CD4-positive, alpha-beta T cell treated with Interleukin-12 subunit alpha and Interleukin-12 subunit beta, for 1 hour (primary cell): ENCODE measurements at places on chromosomes 1 and 21.
A peak's percentile ranks its signal among the peaks of the same experiment; 100 is the strongest.

DNA sequence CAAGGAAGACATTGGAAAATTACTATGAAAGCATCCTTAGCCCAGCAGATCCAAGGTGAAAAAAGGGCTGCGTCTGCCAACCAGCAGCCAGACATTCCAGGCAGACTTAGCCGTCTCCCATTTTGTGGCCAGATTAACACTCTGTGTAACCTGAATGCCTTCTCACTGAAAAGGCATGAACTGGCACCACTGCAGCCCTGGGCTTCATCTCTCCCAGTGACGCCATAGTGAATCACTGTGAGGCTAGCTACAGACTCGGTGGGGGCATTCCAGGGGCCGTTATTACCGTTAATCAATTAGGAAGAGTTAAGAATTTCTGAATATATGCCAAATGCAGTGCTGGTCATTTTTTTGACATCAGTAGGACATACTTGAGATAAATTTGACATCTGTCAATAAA, 627.4 kb downstream of the LMO4 start:
- no peak for DNase-seq

- DNase-seq, result no peak
These were observed 3.1 kb downstream of the CNIH3 start for GRCh38 chr1:224619209-224619608.

DNA sequence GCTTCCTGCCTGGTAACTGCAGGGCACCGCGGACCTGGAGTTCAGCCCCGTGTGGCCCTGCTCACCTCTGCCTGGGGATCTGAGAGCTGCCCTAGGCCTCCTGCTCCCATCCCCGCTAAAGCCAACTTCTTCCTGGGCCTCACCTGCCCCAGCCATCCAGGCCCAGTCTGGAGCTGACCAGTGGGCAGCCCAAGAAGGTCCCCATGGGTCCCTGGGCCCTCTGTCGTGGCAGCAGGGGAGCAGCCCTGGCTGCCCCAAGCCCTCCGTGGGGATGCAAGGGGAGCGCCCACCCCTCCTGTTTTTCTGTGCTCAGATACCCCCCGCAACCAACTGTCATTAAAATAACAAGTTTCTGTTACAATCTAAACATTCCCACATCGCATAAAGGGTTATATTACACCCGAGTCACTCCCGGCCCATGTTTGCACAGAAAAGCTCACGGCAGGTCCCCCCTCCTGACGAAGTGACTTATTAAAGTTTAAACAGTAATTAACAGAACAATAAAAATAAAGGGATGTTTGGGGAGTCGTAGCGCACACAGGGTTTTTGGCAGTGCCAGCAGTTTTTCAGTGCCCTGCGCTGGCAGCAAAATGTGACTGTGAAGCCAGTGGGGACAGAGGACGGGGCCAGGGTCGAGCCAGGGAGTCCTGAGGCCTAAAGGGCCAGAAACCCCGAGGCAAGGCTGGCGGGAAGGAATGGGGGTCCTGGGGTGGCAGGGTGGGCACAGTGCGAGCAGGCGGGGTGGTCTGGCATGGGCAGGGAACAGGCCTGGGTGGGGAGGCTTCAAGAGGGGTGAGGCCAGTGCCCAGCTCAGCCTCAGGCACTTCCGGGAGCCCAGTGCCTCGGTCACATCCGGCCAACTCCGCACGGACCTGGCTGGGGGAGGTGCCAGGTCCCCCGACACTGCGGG, 121.5 kb downstream of the CASZ1 start:
- no peak for DNase-seq

DNA sequence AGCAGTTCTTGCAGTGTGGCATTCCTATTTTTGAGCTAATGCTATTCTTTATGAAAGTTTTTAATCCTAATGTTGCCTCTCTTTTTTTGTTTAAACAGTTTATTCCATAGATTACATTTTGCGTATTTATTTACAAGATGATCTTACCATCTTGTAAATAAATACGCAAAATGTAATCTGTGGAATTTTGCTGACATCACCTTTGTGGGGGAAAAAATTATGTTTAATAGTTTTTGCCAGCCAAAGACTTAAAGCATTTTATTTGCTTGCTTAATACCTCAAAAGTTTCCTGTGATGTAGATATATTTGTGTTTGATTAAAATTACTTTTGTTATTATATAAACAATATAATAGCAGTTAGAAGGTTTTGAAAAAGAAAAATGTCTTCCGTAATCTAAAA, 15.3 kb downstream of the CDC7 start:
- no peak for DNase-seq

- DNase-seq, result no peak
These were observed 11.6 kb downstream of the SELP start for GRCh38 chr1:169618367-169618766.

GRCh38 chr1:54857746-54858561, 29.0 kb downstream of the DHCR24 start:
- no peak for DNase-seq

DNA sequence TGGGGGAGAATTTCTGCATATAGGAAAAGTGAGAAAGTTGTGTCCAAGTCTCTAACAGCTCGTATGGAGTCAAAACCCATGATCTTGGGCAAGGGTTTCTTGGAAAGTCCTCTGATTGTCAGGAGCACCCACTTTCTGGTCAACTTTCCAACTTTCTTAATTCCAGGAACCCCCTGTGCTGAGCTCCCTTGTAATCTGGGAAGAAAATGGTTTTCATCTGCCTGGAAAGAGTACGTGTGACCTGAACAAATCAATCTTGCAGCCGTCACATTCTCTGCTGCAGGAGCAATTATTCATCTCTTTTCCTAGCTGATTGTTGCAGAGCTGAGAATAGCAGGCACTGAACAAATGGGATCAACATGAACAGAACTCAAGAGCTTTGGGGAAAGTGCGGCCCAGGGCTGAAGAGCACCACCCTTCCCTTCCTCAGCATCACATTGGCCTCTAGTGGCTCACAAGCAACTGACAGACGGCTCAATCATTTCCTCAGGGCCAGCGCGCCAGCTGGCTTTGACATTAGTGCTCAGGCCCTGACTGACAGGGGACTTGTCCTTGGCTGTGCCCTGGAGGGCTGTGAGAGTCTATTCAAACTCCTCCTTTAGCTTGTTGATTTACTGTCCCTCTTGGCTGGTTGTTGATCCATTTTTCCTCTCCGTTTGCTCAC, 295.2 kb downstream of the HLX start:
- no peak for DNase-seq

GRCh38 chr1:210292231-210292871, 36.4 kb upstream of the HHAT start:
- peak; percentile 14 for DNase-seq

DNA sequence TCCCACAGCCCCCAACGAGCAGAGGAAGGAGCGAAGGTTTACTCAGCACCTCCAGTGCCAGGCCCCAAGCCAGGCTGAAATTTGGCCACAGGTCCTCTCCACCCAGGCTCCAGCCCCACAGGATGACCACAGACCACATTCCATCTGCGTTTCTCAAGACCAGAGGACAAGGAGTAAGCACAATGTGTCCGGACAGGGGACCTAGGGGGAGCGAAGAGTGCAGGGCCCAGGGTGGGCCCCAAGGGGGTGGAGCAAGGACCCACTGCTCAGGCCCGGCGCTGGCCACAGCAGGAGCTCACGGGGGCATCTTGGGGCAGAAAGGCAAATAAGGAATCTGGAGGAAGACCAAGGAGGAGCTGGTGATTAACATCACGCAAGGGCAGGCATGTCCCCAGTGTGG, 100.5 kb downstream of the NPHP4 start:
- no peak for DNase-seq

DNA sequence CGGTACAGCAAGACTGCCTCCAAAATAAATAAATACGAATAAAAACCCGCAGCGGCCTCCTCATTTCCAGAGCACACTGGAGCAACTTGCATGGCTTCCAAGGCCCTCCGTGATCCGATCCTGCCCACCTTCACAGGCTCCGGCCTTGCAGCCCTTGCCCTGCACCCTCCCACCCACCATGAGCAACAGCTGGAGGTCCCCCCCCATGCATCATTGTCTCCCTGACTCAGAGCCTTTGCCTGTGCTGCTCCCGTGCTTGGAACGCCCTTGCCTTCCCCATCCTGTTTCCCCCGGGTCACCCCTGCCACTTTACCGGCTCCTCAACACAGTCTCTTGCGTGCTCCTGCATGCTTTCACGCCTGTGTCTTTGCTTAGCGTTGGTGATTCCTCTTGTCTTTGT, 71.0 kb upstream of the ANGPTL1 start:
- no peak for DNase-seq

- DNase-seq, result no peak
These were observed 39.1 kb upstream of the TTLL7 start for GRCh38 chr1:84037758-84038611.

- peak; percentile 51 for DNase-seq
These were observed 1.4 kb downstream of the TRAPPC10 start for GRCh38 chr21:44013380-44014088.

DNA sequence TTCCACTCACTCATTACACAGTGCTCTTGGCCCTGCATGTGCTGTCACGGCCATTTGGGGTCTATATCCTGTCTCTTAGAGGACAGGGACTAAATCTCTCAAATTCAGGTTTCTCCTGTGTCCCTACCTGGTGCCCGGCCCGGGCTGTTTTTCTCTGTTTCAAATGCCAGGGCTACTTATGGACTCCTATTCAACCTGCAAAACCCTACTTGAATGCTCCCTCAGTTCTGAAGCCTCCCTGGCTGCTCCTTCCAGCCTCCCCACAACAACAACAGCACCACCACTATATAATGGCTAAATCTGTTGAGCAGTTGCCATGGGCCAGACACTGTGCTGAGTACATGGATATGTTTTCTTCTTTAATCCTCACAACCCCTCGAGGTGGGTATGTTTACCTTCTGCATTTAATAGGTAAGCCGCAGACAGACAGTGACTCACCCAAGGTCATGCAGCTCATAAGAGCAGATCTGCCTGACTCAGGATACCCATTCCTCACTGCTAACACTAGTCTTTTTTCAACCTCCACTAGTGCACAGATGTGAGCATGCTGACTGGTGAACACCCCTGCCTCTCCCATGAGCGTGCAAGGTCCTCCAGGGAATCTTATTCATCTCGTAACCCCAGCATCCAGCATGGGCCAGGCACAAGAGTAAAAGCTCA, 29.9 kb downstream of the DHRS3 start:
- DNase-seq, result no peak

DNA sequence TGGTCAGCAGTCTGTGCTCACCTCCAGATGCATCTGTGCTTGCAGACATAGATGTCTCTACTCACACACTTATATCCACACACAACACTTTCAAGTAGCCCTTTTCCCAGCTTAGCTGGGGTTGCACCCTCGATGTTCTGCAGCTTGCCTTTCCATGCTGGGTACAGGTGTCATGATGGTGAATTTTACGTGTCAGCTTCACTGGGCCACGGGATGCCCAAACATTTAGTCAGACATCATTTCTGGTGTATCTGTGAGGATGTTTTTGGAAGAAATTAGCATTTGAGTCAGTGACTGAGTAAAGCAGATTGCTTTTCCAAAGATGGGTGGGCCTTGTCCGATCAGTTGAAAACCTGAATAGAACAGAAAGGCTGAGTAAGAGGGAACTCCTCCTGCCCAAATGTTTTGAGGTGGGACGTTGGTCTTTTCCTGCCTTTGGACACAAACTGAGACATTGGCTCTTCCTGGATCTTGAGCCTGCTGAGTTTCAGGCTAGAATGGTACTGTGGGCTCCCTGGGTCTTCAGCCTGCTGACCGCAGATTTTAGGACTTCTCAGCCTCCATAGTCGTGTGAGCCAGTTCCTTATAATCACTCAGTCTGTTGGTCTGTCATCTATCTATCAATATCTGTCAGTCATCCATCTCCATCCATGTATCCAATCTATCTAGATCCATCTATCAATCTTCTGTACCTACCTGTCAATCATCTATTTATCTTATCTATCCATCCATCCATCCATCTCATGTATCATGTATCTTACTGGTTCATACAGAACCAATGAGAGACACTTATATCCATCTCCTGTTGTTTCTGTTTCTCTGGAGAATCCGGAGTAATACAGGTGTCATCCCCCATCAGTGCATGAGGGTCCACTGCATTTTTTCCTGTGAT, 12.7 kb upstream of the OBSCN start:
- DNase-seq, result no peak

- no peak for DNase-seq
These were observed 134.4 kb downstream of the LRRC7 start for GRCh38 chr1:69702085-69702484.

DNA sequence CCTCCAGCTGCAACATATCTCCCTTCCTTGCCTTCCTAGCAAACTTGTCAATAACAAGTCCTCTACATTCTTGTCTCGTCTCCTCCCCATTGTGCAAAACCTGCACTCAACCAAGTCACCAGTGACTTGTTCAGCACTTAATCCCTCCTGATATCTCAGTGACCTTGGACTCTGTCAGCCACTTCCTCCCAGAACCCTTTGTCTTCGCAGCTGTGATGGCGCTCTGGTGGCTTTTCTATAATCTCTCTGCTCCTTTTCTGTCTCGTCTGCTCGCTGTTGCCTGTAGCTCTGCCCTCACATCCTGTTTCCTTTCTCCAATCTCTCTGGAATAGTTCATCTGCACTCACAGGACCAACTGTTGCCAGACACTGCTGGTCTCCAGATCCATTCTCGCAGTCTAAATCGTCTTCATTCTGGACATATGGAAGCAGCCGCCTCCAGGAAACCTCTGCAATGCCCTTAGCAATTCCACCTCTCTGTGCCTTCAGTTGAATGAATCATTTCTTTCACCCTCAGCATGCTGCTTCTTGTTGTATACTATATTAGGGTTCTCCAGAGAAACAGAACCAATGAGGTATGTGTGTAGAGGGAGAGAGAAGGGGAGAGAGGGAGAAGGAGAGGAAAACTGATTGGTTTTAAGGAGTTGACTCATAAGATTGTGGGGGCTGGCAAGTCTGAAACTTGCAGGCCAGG, 17.4 kb upstream of the IFNAR2 start:
- DNase-seq, result no peak

GRCh38 chr1:43286533-43286932, 1.2 kb upstream of the C1orf210 start:
- DNase-seq, result no peak

GRCh38 chr21:32772281-32773047, 909 bp upstream of the PAXBP1 start:
- DNase-seq, result peak; percentile 48

DNA sequence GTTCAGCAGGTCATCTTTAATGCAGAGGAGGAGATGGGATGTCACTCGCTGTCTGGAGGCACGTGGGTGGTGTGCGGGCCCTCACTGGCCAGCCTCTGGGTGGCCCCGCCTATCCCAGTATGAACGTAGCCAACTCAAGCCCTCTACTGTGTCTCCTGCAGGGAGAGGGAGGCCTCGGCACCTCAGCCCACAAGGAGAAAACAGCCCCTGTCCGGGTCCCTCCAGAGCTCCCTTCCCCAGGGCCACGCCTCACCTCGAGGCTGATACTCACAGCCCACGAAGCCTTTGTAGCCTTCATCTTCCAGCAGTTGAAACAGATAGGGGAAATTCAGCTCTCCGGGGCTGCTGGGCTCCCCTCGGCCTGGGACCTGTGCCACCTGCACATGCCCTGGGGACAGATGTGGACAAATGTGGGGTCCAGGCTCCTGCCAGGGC, 2.6 kb downstream of the HYI start:
- DNase-seq, result no peak
